ENCODE measurements at places on chromosomes 5 and 9. TPM values are rescaled to one million over a fixed set of nuclear protein-coding genes. Genes with fewer than 3 reads are reported as not detected.

DNA sequence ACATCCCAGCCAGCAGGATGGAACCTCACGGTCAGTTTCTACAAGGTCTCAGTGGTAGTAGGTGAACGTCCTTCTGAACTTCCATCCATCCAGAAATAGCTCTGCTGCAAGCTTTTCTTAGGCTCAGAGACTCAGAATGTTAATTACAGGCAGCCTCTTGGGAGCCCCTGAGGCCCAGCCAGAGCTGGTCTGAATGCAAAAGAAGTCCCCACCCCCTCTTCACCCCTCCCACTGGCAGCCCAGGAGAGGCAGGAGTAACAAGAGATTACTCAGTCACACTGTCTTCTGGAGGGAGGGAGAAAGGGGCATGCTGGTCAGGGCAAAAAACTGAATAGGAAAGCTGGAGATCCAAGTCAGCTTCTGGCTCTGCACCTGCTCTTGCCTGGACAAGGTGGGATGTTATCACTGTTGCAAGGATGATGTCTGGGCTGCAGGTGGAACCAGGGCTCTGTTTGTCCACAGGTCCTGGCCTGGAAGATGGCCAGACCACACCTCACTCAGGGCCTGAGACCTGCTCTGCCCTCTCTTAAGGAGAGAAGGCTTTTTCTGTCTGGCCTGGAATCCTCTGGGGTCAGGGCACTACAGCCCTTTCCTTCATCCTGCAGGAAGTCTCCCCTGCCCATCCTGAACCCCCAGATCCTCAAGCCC lies 9.1 kb downstream of the ENHO start:
- H3K36me3 ChIP-seq, result no peaks in the 10 kb centered on the region
- no peak overlapping the region for H3K4me3 ChIP-seq
- H3K27ac ChIP-seq, result no peak overlapping the region
- DNase-seq, result no peak

DNA sequence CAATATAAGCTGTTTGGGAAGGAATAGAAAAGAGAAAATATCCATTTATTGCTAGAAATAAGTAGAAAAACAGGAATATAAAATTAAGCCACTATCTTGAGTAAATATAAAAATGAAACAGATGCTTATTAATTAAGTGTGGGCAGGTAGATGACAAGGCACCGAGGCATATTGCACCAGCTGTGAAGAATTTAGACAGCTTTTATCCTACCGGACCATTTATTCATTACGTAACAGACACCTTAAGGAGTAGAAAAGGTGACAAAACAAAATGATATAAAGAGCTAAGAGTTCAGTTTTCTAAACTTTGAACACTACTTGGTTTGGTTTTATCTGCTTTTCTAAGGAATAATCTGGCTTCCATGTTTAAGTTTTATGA lies 404.1 kb downstream of the PTPRD start:
- no peaks in the 10 kb centered on the region for H3K4me1 ChIP-seq
- H3K27me3 ChIP-seq, result no peaks in the 10 kb centered on the region
- no peak overlapping the region for H3K27ac ChIP-seq
- H3K4me3 ChIP-seq, result no peak overlapping the region
- DNase-seq, result no peak

- DNase-seq, result no peak
- no peaks in the 10 kb centered on the region for H3K4me1 ChIP-seq
- no peak overlapping the region for H3K27ac ChIP-seq
- no peak overlapping the region for H3K4me3 ChIP-seq
Measured at GRCh38 chr9:112624711-112625707, 92.9 kb downstream of the INIP start.

GRCh38 chr5:164319161-164319560 lies 813.7 kb downstream of the MAT2B start:
- H3K27me3 ChIP-seq, result no peaks in the 10 kb centered on the region
- DNase-seq, result no peak
- H3K4me1 ChIP-seq, result no peaks in the 10 kb centered on the region
- no peak overlapping the region for H3K4me3 ChIP-seq
- no peak overlapping the region for H3K27ac ChIP-seq

GRCh38 chr5:57889558-57889957 lies 406.9 kb upstream of the ACTBL2 start:
- no peaks in the 10 kb centered on the region for H3K36me3 ChIP-seq
- no peak overlapping the region for H3K4me3 ChIP-seq
- no peaks in the 10 kb centered on the region for H3K4me1 ChIP-seq
- H3K27me3 ChIP-seq, result no peaks in the 10 kb centered on the region
- no peak for DNase-seq
- H3K27ac ChIP-seq, result no peak overlapping the region

DNA sequence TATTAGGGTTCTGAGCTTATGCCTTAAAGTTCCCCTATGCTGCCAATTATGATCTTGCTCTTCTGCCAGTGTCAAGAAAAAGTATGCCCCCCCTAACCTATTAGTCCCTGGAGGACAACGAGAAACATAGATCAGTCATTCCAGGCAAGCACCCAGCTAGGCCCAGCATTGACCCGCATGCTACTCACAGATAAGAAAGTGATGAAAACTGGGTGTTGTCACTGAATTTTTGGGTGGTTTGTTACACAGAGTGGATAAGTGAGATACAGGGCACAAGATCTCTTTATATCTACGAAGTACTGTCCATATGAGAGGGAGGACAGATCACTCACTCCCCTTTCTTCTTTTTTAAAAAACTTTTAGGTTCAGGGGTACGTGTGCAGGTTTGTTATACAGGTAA lies 6.4 kb upstream of the TEX48 start:
- H3K4me1 ChIP-seq, result peaks cover 5% of the 10 kb centered on the region
- no peaks in the 10 kb centered on the region for H3K36me3 ChIP-seq
- no peaks in the 10 kb centered on the region for H3K27me3 ChIP-seq
- H3K4me3 ChIP-seq, result no peak overlapping the region
- no peak overlapping the region for H3K27ac ChIP-seq

GRCh38 chr5:32323741-32324140 lies 11.0 kb upstream of the MTMR12 start:
- H3K4me1 ChIP-seq, result no peaks in the 10 kb centered on the region
- H3K27me3 ChIP-seq, result no peaks in the 10 kb centered on the region
- H3K4me3 ChIP-seq, result no peak overlapping the region
- DNase-seq, result no peak
- no peaks in the 10 kb centered on the region for H3K36me3 ChIP-seq
- H3K27ac ChIP-seq, result no peak overlapping the region

GRCh38 chr5:99004960-99005359 lies 76.2 kb upstream of the CHD1 start:
- H3K27ac ChIP-seq, result no peak overlapping the region
- H3K27me3 ChIP-seq, result no peaks in the 10 kb centered on the region
- H3K4me1 ChIP-seq, result no peaks in the 10 kb centered on the region

DNA sequence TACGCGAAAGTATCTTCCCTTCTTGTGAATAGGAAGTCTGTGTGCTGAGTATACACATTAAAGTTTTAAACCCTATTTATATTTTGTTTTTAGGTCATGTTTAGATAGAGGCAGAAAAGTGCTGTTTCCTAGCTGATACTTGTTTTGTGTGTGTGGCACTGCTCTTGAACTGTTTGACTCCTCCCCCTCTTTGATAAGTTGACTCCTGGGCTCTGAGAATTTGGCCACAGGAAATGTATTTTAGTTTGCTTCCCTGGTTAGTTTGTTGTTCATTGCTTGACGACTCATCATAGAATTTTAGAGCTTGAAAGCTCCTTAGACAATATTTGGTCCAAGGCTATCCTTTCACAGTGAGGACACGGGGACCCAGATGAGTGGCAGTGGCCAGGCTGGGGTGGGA lies 2.0 kb upstream of the CDC14B start:
- H3K4me1 ChIP-seq, result no peaks in the 10 kb centered on the region
- no peak for DNase-seq
- H3K27me3 ChIP-seq, result peaks cover 4% of the 10 kb centered on the region
- no peak overlapping the region for H3K4me3 ChIP-seq
- no peak overlapping the region for H3K27ac ChIP-seq
- no peaks in the 10 kb centered on the region for H3K36me3 ChIP-seq

DNA sequence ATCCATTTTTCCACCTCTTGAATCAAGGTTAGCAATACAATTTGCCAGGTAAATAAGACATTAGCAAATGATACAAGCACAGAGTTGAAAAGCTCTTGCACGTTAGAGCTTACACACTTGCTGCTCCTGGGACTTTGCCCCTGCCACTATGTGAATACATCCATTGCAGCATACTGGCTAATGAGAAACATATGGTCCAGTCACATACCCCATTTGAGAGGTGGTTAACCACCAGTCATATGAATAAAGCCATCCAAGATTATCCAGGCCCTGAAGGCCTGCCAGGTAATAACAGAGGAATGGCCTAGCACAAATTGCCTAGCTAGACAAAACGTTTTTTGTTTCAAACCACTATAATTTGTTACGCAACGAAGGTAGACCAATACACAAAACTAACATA lies 45.8 kb upstream of the FTMT start:
- DNase-seq, result no peak
- H3K27me3 ChIP-seq, result no peaks in the 10 kb centered on the region
- no peaks in the 10 kb centered on the region for H3K36me3 ChIP-seq

DNA sequence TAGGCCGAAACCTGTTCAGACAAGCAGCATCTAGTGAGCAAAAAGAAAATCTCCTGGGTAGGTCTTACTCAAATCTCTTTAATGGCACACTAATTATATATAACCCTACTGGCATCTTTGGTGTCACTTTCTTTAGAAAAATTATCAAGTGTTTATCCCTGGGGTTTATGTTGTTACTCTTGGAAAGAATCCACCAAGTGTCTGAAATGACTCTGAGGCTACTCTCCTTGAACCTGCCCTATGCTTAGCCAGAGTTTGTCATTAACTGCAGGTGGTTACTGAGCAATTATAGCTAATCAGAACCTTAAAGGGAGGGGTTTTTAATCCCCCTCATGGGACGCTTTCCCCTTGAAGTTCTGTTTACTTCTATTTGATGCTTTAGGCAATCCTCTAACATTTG lies 381.9 kb downstream of the PLK2 start:
- H3K4me3 ChIP-seq, result no peak overlapping the region
- H3K27ac ChIP-seq, result no peak overlapping the region
- no peak for DNase-seq
- H3K27me3 ChIP-seq, result no peaks in the 10 kb centered on the region

GRCh38 chr5:179620293-179620692 lies 3.2 kb downstream of the HNRNPH1 start:
- H3K27me3 ChIP-seq, result no peaks in the 10 kb centered on the region
- H3K4me1 ChIP-seq, result peaks cover 67% of the 10 kb centered on the region
- H3K4me3 ChIP-seq, result peak overlapping the region; percentile 57
- H3K36me3 ChIP-seq, result peaks cover 48% of the 10 kb centered on the region

- no peaks in the 10 kb centered on the region for H3K27me3 ChIP-seq
- no peaks in the 10 kb centered on the region for H3K4me1 ChIP-seq
- no peak for DNase-seq
- H3K4me3 ChIP-seq, result no peak overlapping the region
- H3K36me3 ChIP-seq, result peaks cover 71% of the 10 kb centered on the region
Measured at GRCh38 chr5:179869101-179869500, 10.5 kb upstream of the MRNIP start.

DNA sequence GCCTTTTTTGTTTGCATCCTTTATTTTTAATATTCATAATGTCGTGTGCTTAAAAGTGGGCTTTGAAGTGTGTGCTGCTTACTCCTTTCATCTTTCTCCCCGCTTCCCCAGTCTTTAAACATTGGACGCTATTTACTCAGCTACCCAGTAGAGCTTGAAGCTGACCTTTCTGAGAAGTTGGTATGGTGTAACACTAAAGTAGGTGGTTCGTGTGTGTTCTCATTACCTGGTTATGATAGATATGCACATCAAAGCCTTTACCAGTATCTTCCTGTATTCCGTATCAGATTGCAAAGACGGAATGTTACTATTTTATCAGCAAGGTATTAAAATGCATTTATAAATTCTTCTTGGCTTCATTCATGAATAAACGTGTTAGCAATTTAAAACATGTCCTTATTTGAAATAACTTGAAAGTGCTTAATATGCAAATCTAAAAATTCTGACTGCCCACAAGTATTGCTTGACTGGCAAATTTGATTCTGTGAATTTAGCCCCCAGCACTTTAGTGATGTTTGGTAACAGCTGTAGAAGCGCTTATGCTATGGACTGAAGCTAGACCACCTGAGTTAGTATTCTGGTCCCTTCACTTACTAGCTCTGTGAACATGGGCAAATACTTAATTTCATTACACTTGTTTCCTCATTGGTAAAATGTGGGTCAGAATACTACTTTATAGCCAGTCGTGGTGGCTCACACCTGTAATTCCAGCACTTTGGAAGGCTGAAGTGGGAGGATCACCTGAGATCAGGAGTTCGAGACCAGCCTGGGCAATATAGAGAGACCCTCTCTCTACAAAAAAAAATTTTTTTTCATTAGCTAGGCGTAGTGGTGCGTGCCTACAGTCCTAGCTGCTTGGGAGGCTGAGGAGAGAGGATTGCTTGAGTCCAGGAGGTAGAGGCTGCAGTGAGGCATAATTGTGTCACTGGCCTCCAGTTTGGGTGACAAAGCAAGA lies 1.7 kb downstream of the RRAGA start:
- DNase-seq, result no peak
- peak overlapping the region; percentile 88 for H3K4me3 ChIP-seq
- H3K36me3 ChIP-seq, result no peaks in the 10 kb centered on the region
- H3K4me1 ChIP-seq, result peaks cover 20% of the 10 kb centered on the region

CSF1R gene
- 6.4 TPM for total RNA-seq

ENTREP1 gene
- not detected for total RNA-seq

DPYSL3 gene
- total RNA-seq, result not detected

AGPAT2 gene
- total RNA-seq, result 2.4 TPM

CDH6 gene
- not detected for total RNA-seq

IFNA13 gene
- not detected for total RNA-seq

SGCD gene
- not detected for total RNA-seq
